ENCODE measurements at places on chromosomes 7 and 10.

DNA sequence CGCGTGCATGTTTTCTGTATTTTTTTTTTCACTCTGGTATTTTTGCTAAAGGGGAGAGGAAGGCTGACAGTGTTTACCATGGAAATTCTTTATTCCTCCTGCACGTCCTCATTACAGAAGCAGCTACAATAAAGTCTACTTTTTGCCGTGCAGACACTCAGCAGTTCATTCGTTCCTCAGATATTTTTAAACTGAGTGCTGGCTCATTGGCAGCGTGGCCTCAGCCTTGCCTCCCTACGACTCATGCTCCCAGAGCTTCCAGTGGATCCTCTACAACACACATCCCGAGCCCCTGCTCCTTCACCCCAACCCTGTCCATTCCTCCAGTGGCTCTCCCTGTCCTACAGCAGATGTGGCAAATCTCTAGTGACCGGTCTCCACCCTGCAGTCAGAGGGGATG lies 239.2 kb upstream of the ZMIZ1 start:
- no peak for DNase-seq

DNA sequence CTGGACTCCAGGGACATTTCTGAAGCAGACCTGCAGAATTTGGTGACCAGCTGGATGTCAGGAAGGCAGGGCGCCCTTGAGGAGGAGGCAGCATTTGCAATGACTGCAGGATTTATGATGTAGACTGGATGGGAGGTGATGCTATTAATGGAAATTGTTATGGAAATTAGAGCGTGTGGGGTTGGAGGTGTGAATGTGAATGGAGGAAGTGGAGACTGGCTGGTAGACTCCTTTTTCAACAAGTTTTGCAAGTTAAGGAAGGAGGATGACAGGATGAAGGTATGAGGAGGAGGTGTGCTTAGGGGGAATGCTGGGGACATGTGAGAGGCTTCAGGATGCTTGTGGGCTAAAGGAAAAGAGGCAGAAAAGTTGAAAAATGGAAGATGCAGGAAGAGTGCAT lies 137.0 kb downstream of the TMEM178B start:
- no peak for DNase-seq

DNA sequence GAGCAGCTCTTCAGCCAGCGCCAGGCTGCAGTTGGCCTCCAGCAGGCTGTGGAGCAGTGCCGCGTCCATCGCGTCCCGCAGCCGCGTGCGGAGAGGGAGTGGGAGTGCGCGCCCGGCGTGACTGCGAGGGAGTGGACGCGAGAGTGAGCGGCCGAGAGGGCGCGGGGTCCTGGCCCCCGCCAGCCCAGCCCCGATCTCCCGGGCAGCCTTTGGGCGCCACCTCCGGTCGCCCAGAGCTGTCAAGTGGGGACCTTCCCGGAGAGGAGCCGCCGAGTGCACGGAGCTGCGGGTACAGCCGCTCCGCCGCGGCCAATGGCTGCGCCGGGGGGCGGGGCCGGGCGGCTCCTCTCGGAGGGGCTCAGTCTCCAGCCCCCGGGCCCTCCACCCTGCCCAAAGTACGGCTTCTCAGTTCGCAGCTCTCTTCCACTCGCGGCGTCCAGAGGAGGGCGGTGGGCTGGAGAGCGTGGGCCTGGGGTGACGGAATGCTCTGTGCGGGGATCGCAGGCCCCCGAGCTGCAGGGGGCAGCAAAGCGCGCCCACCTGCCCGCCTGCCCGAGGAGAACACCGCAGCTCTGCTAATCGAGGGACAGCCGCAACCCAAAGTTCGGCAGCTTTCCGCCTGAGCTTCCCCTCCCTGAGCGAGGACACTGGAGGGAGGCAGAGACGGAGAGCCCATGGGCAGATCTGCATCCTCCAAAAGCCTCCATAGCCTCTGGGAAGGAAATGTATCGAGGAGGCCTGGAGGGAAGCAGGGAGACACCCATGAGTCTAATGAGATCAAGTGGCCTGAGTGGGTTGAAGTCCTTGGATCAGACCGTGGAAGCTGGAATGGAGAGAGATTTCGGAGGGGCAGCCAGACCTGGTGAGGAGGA lies at the start of gene CRHR2:
TSS of gene CRHR2 (minus strand) at position 245 of the 872 bp plus-strand sequence. CDS start at position 69, 176 bp downstream.
- DNase-seq, result no peak

- DNase-seq, result no peak
Observed at GRCh38 chr10:43955978-43956377, 307.3 kb upstream of the ZNF32 start.

DNA sequence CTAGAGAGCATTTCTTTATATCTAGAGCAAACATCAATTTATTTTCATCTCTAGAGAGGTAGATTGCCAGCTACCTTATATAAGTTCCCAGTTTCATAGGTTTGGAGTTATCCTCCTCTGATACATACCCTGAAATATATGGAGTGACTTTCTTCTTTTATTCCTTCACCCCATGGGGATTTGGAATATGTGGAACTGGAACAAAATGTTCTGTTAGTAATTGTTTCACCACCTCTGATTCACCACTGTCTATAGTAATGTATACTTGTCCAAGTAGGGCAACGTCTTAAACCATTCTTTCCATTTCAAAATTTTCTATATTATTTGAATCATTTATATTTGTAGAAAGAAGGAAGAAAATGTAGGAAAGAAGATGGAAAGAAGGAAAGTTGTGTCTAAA lies 511.2 kb upstream of the KCND2 start:
- no peak for DNase-seq

- no peak for DNase-seq
Observed at GRCh38 chr7:88386665-88387156, 80.0 kb upstream of the STEAP4 start.

All from cerebellar nuclear complex (tissue), 1 donor.